ENCODE measurements at places on chromosomes 6 and 20.

DNA sequence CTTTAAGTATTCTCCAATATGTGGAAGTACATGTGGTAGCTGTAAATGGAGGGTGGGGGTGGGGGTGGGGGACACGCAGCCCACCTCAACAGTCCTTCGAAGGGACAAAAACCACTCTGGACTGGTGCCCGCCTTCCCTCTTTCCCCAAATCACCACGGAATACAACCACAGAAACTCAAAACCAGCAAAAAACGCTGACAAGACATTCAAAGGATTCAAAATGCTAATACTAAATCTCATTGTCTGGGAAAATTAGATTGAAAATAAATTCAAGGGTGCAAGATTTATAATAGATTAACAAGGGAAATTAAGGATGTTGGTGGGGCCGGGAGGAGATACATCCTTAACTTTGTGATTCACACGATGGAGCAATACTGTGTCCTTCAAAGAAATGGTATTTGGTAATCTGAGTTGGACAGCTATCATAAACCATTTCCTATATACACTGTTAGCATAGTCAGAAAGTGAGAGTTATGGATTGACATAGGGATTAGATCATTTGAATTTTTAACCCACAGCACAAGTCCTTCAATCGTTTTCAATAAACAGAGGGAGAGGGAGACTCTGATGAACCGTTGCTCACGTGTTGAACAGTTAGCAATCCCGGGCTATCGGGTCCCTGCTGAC, 766 bp upstream of the TBC1D22B start:
- DNase-seq = no peak

- DNase-seq = no peak
Measured at GRCh38 chr20:41571006-41571405, 47.2 kb downstream of the CHD6 start.

GRCh38 chr6:610882-611281, 46.0 kb downstream of the HUS1B start:
- no peak for DNase-seq

- no peak for DNase-seq
Measured at GRCh38 chr20:35956616-35957015, 2.3 kb upstream of the SCAND1 start.

DNA sequence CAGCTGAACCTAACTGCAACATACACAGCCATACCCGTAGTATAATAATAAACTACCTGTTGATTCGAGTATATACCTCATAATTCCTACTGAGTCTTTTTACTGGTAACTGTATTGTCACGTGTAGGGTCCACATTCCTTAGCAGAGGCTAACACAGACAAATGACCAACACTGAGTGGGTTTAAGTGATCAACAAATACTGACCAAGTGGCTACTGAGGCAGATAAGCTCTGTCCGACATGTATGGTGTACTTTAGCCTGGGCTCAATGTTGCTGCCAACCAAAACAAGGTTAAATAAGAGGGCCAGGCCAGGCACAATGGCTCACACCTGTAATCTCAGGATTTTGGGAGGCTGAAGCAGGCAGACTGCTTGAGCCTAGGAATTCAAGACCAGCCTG, 12.7 kb downstream of the ELOVL5 start:
- DNase-seq = no peak

DNA sequence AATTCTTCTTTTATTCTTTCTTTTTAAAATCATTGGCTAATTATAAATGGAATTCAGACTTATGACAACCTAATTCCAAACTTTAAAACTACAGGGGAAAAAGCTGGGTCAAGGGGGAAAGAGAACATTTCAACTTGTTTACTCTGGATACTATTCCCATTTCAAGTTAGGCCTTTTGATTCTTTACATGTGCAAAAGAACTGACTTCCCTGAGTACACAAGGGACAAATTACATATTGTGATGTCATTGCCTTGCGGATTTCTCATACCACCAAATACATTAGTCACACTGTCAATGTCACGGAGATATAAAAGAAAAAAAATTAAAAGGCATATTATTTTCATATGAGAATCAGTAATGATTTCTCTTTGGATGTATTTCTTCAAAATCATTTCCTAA, 96.5 kb upstream of the TBX18 start:
- no peak for DNase-seq

DNA sequence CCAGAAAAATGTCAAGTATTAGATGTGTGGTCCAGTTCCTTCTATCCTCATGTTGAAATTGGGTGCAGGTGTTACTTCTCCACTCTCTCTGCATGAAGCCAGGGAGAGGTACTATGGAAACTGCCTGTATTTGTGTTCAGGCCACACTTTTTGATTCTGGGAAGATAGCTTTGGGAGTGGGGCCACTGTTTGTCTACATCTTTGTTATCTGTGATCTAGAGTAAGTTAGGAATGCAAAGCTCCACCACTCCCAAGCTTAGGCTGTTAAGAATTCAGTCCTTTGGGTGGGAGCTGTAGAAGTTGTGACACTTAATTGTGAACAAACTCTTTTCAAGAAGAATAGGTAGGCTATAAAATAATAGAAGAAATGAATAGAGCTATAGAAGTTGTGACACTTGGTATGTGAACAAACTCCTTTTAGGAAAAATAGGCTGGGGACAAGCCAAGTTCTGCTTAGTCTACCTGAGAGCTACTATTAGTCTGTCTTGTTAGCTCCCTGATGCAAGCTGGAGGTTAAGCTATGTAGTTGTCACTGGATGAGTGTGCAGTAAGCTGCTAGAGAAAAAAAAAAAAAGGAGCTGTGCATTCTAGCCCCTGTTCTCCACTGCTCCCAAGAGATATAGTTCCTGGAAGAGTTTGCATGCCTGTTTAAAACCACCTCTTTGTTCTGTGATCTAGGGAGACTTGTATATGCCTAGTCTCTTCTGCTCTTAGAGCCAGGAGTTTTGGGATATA, 7.1 kb upstream of the GFRAL start:
- DNase-seq = no peak

DNA sequence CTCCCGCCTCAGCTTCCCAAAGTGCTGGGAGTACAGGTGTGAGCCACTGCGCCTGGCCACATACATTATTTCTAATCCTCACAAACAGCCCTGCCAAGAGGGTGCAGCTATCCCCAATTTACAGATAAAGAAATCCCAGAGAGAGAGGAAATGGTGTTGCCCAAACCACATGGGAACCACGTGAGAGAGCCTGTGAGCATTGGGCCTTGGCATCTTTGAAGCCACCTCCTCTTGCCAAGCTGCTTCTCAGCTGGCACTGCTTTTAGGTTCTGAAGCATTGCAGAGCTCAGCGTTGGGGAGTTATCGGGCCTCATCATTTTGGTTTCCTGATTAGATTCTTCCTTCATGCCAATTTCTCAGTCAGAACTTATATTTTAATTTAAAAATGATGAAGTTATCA, 80.3 kb downstream of the CTNNBL1 start:
- no peak for DNase-seq

DNA sequence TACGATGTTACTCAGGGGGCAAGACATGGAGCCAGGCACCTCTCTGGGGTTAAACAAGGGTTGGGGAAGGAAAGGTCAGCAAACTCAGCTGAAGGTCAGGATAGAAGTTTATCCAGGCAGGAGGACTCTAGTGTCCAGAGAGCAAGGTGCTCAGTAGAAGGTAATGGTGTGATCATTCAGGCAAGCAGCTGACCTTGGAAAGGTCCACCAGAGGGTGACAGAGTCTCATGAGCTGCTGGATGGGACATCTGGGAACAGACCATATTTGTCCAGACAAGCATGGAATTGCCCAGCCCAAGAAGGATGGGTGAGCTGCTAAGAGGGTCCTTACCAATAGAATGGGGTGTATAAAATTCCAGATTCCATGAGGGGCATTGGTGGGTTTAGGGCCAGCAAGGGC, 89.5 kb downstream of the MAP3K7 start:
- no peak for DNase-seq

GRCh38 chr6:72953971-72954381, 271.3 kb downstream of the KHDC1L start:
- no peak for DNase-seq

GRCh38 chr20:51800060-51800871, 2.1 kb downstream of the SALL4 start:
- DNase-seq = peak; percentile 40

- DNase-seq = no peak
Measured at GRCh38 chr20:59391975-59392374, 91.6 kb downstream of the EDN3 start.

DNA sequence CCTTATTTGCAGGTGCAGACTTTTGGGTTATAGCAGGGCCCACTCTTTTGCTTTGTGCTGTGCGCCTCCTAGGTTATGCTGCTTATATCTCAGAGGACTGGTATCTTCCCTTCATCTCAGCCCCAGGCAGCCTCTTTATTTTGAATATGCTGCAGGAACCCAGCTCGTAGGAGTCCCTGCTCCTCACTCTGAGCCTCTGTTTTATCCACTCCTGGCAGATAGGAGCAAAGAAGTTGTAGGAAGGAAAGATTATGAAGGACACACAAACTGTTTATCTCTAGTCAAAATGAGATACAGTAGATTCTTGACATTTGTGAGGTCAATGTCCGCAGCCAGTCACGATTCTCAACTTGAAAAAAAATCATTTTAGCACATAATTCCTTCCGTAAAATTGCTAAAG, 15.6 kb downstream of the L3MBTL3 start:
- DNase-seq = no peak

- DNase-seq = no peak
Measured at GRCh38 chr20:25249198-25249931, 1.5 kb downstream of the PYGB start.

GRCh38 chr20:63896264-63897105, 1.6 kb downstream of the DNAJC5 start:
- no peak for DNase-seq
